ENCODE measurements at places on chromosomes 2 and 18.

DNA sequence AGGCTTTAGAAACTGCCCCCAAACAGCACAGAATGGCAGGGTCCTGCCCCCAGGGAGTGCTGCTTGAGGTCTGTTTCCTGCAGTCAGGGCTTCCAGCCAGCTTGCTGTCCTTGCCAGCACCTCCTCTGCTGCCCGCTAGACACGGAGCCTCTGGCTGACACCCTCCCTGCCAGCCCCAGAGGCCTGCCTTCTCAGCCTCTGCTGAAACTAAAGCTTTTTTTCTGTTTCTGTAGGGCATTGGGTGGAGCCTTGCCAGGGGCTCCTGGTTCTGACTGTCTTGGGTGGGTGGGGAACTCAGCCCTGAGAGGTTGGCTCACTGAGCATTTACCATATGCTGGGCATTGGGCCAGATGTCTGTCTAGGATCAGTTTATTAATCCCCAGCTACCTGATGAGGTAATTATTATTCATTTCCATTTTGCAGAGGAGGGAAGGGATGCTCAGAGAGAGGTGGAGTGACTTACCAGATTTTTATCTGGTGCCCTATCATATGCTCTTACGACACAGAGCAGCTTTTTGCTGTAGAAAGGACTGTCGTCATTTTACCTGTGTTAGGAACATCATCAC lies 35.4 kb downstream of the INPP4A start:
- no peak for DNase-seq

DNA sequence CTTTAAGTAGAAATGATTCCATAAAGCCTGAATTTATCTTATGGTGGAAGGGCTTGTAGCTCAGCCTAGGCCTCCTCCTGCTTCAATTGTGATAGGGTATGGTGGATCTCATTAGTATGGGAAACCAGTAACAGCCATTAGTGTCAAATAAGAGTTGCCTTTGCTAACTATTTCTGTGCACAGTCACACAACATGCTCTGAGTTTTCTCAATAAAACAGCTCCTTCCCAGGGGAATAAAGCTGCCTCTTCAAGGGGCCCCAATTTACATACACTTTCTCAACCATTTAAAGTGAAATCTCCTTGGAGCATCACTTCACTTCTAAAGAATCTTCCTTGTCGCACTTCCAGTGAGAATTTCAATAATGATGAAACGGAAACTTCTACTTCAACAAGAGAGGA lies 53.4 kb downstream of the KLF7 start:
- DNase-seq, result no peak

GRCh38 chr2:154195644-154196195 lies 324.0 kb downstream of the GALNT13 start:
- no peak for DNase-seq

- DNase-seq, result no peak
Measured at GRCh38 chr2:238558456-238559099, 131.9 kb downstream of the ASB1 start.

DNA sequence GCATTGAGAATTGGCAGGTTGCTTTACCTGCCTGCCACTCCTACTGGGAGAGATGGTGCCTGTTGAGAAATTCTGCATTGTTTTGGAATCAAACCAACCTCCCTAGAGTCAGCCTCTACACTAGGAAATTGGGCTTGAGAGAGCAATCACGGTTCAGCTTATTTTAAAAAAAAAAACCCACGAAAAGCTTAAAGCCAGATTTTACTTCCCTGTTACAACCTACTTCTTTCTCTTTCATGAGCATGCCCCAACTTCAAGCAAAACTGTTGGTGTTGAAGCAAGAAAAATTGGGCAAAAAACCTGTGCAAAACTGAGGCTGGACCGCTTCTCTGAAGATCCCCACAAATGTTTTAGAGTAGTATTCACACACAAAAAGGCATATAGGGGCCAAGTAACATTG lies 134.6 kb upstream of the ZEB2 start:
- DNase-seq, result no peak

All from NCI-H460 (cell line).